GM23338 (cell line): ENCODE measurements at places on chromosomes 13 and 19. TPM values are rescaled to one million over a fixed set of nuclear protein-coding genes. Genes with fewer than 3 reads are reported as not detected.
A peak's percentile ranks its signal among the peaks of the same experiment; 100 is the strongest.

Gene OR1M1
- total RNA-seq: not detected in 2 replicates

Gene AMH
- total RNA-seq: 2.6 and 6.8 TPM in 2 replicates

GRCh38 chr13:112782429-112783010 is 92.7 kb downstream of the ATP11A start:
- no peak overlapping the region for H3K4me3 ChIP-seq
- no peak for DNase-seq
- peak overlapping the region; percentile 75; the same call in 1 of the 2 replicates for H3K27ac ChIP-seq
- no peaks in the 10 kb centered on the region for H3K27me3 ChIP-seq

DNA sequence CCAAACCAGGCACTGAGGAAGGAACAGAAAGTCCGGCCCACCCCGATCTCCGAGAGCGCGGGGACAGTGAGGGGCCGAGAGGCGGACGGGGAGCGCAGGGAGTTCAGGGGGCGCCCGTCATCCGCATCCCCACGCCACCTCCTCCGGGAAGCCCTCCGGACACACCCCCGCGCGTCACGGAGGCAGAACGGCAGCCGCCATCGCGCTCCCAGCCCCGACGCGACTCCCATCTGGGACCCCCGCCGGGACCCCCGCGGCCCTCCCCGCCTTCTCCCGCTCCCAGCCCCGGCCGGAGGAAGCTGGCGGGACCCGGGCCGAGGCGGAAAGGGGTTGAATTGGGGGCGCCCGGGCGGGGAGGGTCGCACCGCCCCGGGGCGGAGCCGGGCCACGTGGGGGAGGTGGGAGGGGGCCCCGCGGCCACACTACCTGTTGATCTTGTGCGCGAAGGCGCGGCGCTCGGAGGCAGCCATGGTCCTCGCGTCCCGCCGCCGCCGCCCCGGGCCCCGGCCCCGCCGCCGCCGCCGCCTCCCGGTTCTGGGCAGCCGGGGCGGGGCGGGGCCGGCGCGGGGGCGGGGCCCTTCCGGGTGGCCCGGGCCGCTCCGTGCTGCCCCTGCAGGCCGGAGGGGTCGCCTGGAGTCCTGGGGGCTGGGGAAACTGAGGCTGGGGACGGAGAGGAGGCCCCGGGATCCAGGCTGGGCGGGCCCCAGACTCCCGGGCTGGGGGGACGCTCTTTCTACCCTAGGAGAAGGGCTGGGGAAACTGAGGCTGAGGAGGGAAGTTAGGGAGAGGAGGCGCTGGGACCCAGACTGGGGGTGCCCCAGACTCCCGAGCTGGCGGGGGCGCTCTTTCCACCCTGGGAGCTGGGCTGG is at the start of gene DOCK6:
DOCK6 (minus strand) TSS at position 554 of the 869 bp plus-strand sequence; CDS start at position 470, 84 bp downstream.
- H3K36me3 ChIP-seq: no peaks in the 10 kb centered on the region
- H3K27ac ChIP-seq: 0 out of 2 replicates have a peak within 1 kb of the TSS, but pooled peaks have one; percentile 69
- H3K27me3 ChIP-seq: no peaks in the 10 kb centered on the region
- DNase-seq: peak; percentile 71

Gene ZNF837
- total RNA-seq: 11.0 and 11.3 TPM in 2 replicates

Gene LILRA1
- total RNA-seq: not detected in 2 replicates

- H3K27me3 ChIP-seq: no peaks in the 10 kb centered on the region
- H3K36me3 ChIP-seq: peaks cover 22% of the 10 kb centered on the region
- no peak overlapping the region for H3K27ac ChIP-seq
- no peak for DNase-seq
Measured at GRCh38 chr19:38632476-38633213, 13.7 kb downstream of the EIF3K start.
